NCI-H187 treated with DMSO at 0.1 percent for 48 hours (cell line): ENCODE measurements at places on chromosomes 7 and 10.

DNA sequence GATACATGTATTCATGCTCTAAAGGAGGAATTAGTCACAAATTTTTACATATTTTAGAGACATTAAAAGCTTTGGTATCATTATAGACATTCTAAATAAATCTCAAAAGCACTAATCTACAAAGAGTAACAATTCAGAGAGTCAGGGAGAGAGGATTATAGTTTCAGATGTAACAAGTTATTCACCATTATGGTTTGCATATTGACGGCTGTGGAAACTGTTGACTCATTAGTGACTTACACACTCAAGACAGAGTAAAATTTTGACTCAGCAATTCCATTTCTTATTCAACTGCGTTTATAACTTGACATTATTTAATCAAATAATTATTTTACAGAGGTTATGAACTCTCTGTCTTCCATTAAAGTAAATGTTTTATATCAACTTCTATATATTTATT lies 95.4 kb upstream of the SEMA3C start:
- no peak for DNase-seq

DNA sequence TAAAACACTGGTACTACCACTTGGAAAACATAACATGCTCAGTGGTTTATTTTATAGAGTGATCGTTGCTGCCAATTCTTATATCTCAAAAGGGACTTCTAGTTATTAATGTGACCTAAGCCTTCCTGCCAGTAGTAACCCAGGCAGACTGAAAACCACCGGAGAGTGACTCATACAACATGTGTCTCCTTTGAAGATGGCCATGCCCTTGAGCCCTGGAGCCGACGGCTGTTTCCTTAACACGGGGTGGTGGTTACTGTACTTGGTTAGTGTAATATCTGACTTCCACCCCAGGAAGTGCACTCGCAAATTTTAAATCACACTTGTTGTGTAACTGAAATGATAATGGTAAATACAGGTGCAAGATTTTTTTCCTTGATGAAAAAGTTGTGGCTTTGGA lies 30.5 kb downstream of the JAKMIP3 start:
- no peak for DNase-seq

DNA sequence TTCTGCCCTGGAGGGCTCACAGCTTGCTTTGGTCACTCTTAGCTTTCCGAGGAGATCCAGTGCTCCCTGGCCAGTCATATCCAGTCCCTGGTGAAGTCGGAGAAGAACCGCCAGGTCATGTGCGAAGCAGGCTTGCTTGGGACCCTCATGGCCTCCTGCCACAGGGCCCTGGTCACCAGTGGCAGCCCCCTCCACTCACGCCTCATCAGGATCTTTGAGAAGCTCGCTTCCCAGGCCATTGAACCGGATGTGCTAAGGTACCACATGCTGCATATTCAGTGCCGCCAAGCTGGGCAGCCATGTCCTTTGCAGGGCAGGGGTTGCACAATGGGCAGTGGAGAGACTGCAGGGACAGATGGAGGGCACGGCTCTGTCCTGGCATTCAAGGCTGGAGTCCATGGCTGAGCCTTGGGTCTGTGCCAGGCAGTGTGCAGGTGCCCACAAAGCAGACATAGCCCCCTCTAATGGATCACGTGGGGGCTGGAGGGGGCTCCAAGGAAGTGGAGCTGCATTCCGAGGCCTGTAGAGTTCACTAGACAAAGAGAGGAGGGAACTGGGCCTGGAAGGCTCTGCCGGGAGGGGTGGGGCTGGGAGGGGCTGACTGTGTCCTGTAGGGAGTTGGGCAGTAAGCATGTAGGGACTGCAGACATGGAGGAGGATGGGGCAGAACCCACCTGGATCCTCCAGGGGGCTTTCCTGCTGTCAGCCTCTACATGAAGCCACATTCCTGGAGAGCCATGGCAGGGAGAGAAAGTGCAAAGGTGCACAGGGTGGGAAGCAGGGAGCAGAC lies 89.9 kb downstream of the WDFY4 start:
- no peak for DNase-seq

GRCh38 chr7:46192271-46192670 lies 271.2 kb upstream of the IGFBP3 start:
- DNase-seq: no peak

GRCh38 chr10:31819391-31819820 lies 109.2 kb downstream of the ARHGAP12 start:
- DNase-seq: no peak

GRCh38 chr7:867406-868188 lies 8.8 kb upstream of the GET4 start:
- DNase-seq: no peak
